MM.1S (cell line): ENCODE measurements at places on chromosomes 12 and 14.
A peak's percentile ranks its signal among the peaks of the same experiment; 100 is the strongest.

GRCh38 chr14:49977126-49977841, 84.4 kb downstream of the ARF6 start:
- no peak for DNase-seq

DNA sequence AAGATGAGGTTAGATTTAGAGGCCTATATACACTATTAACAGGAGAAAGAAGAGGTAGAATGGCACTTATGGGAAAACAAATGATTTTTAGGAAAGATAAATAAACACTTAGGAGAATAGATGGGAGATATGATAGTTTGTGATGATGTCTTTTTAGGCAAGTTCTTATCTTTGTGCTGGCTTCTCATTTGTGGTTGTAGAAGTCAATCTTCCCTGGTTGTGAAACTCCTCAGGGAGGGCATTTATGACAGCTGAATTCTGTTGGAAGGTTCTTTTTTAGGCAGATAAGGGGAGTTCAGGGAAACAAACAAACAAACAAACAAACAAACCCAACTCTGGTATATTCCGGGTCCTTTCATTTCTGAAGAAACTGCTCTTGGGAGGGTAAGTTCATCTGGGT, 311.8 kb downstream of the AEBP2 start:
- DNase-seq = no peak

- DNase-seq = peak; percentile 61
Observed at GRCh38 chr12:26869908-26870459, 37.0 kb upstream of the ITPR2 start.

DNA sequence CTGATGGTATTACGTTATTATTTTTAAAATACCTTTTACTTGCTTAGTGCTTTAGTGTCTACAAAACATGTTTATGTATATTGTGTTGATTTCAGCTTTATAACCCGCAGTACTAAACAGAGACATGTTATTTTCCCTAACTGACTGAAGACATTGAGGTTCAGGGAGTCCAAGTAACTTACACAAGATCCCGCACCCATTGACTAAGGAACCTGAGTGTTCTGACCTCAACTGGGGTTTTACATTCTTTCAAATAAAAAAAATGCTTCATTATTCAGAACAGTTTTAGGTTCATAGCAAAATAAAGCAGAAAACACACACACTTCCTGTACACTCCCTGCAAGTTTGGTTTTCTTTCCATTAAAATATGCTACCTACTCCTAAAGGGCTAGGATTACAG, 60.4 kb upstream of the METAP2 start:
- no peak for DNase-seq

DNA sequence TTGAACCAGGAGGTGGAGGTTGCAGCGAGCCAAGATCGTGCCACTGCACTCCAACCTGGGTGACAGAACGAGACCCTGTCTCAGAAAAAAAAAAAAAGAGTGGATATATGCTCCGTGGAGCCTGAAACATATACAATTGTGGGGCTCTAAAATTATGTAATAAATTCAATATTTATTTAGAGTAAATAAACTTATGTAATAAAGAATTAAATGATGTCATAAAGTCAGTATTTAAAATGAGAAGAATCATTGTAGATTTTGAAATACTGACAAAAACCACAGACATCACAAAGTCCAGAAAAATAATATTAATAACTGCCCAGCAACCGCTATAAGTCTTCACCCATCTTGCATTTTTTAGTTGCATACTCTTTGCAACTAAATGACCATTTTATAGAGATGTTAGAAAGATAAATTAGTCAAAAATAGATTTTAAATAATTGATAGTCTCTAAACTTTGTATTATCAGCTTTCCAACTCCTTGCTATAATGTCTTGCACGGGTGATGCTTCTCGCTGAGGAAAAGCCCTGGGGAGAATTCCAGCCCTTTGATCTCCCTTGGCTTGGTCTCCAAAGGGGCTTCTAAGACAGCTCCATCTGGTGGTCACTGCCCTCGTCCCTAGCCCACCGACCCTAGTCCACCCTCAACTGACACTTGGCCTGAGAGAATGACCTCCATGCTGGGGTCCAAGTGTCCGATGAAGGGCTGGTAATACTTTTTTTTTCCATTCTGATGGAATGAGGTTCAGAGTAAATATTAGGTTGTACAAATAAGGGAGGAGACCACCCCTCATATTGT, 7.9 kb upstream of the TMBIM6 start:
- DNase-seq = no peak

GRCh38 chr14:25108959-25109358, 59.0 kb upstream of the STXBP6 start:
- no peak for DNase-seq

- no peak for DNase-seq
Observed at GRCh38 chr12:20602641-20603391, 92.3 kb upstream of the SLCO1C1 start.

- no peak for DNase-seq
Observed at GRCh38 chr12:88327276-88327675, 185.2 kb downstream of the TMTC3 start.

GRCh38 chr12:57674691-57675090, 19.2 kb upstream of the OS9 start:
- DNase-seq = no peak

DNA sequence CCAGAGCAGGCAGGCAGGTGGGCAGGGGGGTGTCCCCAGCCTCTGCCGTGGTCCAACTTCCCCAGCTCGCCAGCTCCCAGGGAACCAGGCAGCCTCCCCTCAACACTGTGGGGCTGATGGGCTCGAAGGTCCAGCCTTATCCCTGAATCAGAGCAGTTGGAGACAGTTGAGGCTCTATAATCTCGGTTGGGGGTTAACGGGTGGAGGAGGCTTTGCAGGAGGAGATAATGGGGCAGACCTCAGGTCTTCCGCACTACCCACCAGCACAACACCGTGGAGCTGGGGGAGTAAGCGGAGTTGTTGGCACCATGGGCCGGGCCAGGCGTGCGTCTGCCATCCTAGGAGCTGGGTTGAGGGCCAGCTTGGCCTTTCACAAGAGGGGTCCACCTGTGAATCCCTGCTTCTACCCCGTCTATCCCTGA, 13.9 kb upstream of the HDAC7 start:
- no peak for DNase-seq

- DNase-seq = no peak
Observed at GRCh38 chr12:122200541-122201175, 2.9 kb upstream of the B3GNT4 start.

GRCh38 chr14:53924753-53925152, 31.9 kb downstream of the BMP4 start:
- no peak for DNase-seq

GRCh38 chr14:24339284-24340151, at the start of gene RIPK3:
RIPK3 (minus strand) TSS chr14:24339991; CDS start chr14:24339826, 165 bp downstream.
- peak; percentile 52 for DNase-seq

DNA sequence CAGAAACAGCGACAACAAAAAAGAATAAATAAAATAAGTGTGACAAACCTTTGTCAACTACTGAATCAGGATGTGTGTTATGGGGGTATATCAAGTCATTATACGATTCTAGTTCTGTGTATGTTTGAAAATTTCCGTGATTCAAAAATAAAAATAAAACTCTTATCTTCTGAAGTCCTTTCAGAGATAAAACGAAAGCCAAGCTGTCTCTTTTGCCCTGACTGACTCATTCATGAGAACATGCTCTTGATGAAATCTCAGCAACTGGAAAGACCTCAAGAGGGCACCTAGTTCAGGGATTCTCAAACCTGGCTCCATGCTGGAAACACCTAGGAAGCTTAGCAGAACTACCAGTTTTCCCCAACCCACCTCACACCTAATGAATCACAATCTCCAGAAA, 9.2 kb downstream of the FOXN3 start:
- no peak for DNase-seq
